Naive B cell (primary cell): ENCODE measurements at places on chromosomes 5 and 9. TPM values are rescaled to one million over a fixed set of nuclear protein-coding genes. Genes with fewer than 3 reads are reported as not detected.

The KCNT1 gene
- not detected for polyA plus RNA-seq

The GLRA1 gene
- not detected for polyA plus RNA-seq

The TAF11L10 gene
- polyA plus RNA-seq = not detected

The DNAJC18 gene
- polyA plus RNA-seq = 10.0 TPM

The PAM gene
- polyA plus RNA-seq = 1.2 TPM

The PCAT7 gene
- not detected for polyA plus RNA-seq

The SLC6A7 gene
- polyA plus RNA-seq = not detected

The IL9 gene
- polyA plus RNA-seq = not detected

The LRRC70 gene
- polyA plus RNA-seq = 0.61 TPM

The SCGB3A2 gene
- polyA plus RNA-seq = not detected

The MELK gene
- not detected for polyA plus RNA-seq

The PCDHB3 gene
- not detected for polyA plus RNA-seq

The URM1 gene
- polyA plus RNA-seq = 44.3 TPM
